ENCODE measurements at places on chromosomes 4 and X.

DNA sequence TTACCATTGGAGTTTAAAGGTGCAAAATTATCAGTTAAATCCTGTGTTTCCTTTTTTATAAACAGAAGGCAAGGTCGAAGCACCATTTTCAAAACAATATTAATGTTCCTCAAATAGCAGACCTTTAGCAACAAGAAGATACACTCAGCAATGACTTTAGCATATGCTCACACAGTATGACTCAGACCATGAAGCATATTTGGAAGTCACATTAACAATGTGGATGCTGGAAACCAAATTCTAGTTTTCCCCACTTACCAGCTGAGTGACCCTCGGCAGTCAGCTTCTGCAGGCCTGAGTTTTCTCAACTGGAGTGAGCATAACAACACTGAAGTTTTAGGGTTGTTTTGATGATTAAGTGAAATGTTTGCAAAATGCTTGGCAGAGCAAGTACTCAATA, 130.5 kb downstream of the ANK2 start:
- DNase-seq = peak; percentile 37
- H3K4me1 ChIP-seq = no peaks in the 10 kb centered on the region
- no peaks in the 10 kb centered on the region for H3K36me3 ChIP-seq
- no peaks in the 10 kb centered on the region for H3K27me3 ChIP-seq

DNA sequence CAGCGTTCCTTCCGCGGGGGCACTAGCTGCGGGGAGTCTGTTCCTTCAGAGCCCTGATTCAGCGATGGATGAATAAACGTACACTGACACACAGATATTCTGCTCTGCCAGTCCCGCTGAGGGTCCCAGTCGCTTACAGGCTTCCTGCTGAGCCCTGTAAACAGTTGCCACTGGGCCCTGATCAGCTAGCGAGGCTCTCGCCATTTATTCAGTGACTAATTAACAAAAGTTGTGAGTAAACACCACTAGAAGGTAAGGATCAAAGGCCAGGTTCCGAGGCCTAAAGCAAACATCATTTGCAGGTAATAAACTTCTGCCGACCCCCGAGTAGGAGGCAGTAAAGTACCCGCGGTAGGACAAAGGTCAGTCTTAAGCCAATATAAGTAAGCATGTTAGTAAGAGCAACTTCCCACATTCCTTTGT, 442.6 kb upstream of the GALNT7 start:
- no peaks in the 10 kb centered on the region for H3K4me1 ChIP-seq
- H3K27me3 ChIP-seq = no peaks in the 10 kb centered on the region
- H3K4me3 ChIP-seq = no peak overlapping the region
- H3K27ac ChIP-seq = no peak overlapping the region
- H3K36me3 ChIP-seq = no peaks in the 10 kb centered on the region

DNA sequence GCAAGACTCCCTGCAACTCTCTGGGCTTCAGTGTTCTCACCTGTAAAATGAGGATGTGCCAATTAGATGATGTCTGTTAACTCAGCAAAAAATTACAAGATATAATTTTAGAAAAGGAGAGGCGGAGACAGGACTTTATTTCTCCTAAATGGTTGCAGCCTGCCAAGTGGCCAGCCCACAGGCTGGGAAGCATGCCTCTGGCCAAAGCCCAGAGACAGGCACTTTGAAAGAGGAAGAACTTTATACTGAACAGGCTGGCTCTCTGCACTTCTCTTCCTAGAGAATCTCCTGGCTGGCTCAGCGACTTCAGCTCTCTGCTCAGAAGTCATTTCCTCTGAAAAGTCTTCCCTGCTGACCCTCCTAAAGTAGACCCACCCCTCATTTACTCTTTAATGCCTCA, 3.7 kb downstream of the PRDM5 start:
- no peak overlapping the region for H3K4me3 ChIP-seq
- DNase-seq = peak; percentile 42
- no peak overlapping the region for H3K27ac ChIP-seq

- no peaks in the 10 kb centered on the region for H3K4me1 ChIP-seq
- H3K27ac ChIP-seq = no peak overlapping the region
- peak; percentile 77 for DNase-seq
- no peaks in the 10 kb centered on the region for H3K27me3 ChIP-seq
- H3K36me3 ChIP-seq = no peaks in the 10 kb centered on the region
- H3K4me3 ChIP-seq = no peak overlapping the region
These were observed 23.7 kb downstream of the MAOA start for GRCh38 chrX:43679778-43680177.

- peak; percentile 96 for DNase-seq
- H3K27ac ChIP-seq = peak overlapping the region; percentile 73
- peaks cover 3% of the 10 kb centered on the region for H3K36me3 ChIP-seq
- no peak overlapping the region for H3K4me3 ChIP-seq
These were observed 153.7 kb downstream of the CBR4 start for GRCh38 chr4:168856312-168856711.

DNA sequence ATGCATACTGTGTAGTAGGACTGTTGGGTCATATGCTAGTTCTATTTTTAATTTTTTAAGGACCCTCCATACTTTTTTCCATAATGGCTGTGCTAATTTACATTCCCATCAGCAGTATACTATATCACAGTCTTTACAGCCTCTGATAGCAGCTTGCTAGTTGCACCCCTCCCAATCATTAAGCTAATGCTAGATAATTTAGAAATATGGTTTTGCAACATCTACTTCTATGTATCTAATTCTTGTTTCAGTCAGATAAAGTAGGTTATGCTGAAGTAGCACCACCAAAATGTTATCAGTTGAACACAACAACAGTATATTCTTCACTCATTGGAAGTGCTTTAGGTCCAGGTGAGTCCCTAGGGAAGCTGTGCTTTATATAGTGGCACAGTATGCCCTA, 522.7 kb upstream of the HTR2C start:
- H3K4me3 ChIP-seq = no peak overlapping the region
- no peaks in the 10 kb centered on the region for H3K4me1 ChIP-seq
- H3K27ac ChIP-seq = no peak overlapping the region
- no peak for DNase-seq
- H3K27me3 ChIP-seq = no peaks in the 10 kb centered on the region
- no peaks in the 10 kb centered on the region for H3K36me3 ChIP-seq

GRCh38 chr4:121150003-121150402, 14.1 kb downstream of the TNIP3 start:
- no peaks in the 10 kb centered on the region for H3K4me1 ChIP-seq
- H3K36me3 ChIP-seq = no peaks in the 10 kb centered on the region
- H3K27me3 ChIP-seq = no peaks in the 10 kb centered on the region
- H3K4me3 ChIP-seq = no peak overlapping the region
- H3K27ac ChIP-seq = no peak overlapping the region

GRCh38 chr4:10175626-10176025, 59.0 kb upstream of the WDR1 start:
- H3K4me1 ChIP-seq = no peaks in the 10 kb centered on the region
- no peak for DNase-seq
- no peak overlapping the region for H3K4me3 ChIP-seq
- no peaks in the 10 kb centered on the region for H3K36me3 ChIP-seq
- H3K27me3 ChIP-seq = no peaks in the 10 kb centered on the region

DNA sequence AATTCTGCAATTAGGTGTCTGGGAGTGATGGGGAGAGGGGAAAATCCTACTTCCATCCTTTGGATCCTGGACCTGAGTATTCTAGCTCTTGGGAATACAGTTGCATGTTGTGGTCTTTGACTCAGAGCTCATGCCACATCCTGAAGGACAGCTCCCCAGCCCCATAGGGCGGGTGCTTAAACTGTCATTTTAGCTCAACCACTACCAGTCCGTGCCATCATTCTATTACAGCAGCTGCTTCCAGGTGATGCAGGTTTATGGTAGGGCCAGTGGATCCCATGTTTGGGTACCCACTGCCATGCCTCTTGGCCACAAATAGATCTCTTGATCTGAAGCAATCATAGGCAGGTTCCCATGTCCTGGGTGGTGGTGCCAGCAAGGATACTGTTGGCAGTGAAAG, 34.7 kb downstream of the CCKAR start:
- H3K4me1 ChIP-seq = no peaks in the 10 kb centered on the region
- no peak for DNase-seq
- no peaks in the 10 kb centered on the region for H3K27me3 ChIP-seq
- no peaks in the 10 kb centered on the region for H3K36me3 ChIP-seq
- no peak overlapping the region for H3K27ac ChIP-seq

All from fibroblast of lung (primary cell).